Osteoblast (primary cell): ENCODE measurements at places on chromosomes 5 and 9.

DNA sequence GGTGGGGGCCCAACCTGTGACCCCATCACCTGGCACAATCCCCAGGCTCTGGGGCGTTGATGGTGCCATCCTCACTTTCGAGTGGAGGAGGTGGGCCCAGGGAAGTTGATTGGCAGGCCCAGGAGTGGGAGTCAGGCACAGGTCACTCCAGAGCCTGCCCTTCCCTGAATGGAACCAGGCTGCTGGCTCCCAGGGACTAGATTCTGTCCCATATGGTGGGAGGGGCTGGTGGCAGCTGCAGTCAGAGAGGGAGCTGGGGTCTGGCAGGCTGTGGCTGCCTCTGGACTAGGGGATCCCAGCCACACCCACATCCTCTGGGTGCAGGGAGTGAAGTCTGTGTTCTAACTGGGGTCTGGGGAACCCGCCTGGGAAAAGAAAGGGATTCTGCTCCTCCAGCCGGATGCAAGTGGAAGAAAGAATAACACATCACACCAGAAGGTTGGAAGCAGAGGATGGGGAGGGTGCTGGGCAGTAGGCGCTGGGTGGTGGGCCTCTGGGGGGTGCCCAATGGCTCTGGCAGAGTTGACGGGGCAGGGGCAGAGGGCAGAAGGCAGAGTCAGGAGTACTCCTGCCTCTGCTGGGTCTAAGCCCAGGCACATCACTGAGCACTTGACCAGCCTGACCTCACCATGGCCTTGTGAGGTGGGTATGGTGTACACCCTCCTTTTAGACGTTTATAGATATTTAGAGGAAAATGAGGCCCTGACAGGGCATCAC is 25.8 kb downstream of the CEL start:
- peak; percentile 67 for DNase-seq

GRCh38 chr5:147554261-147554817 is 44.5 kb upstream of the DPYSL3 start:
- DNase-seq, result peak; percentile 90

DNA sequence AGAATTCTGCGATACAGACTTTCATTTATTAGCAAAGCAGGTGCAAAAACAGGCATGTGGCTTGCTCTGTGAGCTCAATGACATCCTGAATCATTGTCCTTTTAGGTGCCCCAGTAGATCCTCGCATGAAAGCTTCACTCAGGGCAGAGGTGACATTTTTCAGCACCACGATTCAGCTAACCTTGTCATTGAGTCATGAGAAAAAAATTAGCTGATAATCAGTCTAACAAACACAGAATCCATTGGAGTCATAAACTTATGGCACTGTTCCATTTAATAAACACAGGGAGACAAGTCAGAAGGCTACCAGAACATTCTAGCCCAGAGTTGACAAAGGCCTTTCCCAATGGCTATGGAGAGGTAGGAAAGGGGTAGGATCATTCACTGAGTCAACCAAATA is 104.8 kb upstream of the RAD23B start:
- no peak for DNase-seq

- peak; percentile 97 for DNase-seq
These were observed 5.9 kb downstream of the PDLIM7 start for GRCh38 chr5:177491429-177491945.

- DNase-seq, result no peak
These were observed 213.4 kb downstream of the TRIM32 start for GRCh38 chr9:116900543-116900942.

DNA sequence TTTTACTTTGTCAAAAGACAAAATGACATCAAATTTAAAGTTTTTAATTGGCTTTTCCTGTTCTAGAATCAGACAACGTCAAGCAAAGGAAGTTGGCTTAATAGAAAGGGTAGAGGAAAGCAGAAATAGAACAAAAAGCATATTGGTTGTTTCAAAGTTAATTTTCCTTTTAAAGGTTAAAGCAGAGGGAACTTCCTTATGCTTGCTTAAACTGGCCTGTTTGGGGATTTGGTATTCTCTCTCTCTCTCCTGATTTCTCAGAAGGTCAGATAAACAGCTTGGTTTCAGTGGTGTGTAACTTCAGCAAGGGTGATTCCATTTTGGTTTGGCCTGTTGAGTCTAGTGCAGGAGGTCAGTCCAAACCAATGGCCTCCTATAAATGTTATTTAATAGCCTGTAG is 127.1 kb downstream of the SMARCA2 start:
- DNase-seq, result no peak

DNA sequence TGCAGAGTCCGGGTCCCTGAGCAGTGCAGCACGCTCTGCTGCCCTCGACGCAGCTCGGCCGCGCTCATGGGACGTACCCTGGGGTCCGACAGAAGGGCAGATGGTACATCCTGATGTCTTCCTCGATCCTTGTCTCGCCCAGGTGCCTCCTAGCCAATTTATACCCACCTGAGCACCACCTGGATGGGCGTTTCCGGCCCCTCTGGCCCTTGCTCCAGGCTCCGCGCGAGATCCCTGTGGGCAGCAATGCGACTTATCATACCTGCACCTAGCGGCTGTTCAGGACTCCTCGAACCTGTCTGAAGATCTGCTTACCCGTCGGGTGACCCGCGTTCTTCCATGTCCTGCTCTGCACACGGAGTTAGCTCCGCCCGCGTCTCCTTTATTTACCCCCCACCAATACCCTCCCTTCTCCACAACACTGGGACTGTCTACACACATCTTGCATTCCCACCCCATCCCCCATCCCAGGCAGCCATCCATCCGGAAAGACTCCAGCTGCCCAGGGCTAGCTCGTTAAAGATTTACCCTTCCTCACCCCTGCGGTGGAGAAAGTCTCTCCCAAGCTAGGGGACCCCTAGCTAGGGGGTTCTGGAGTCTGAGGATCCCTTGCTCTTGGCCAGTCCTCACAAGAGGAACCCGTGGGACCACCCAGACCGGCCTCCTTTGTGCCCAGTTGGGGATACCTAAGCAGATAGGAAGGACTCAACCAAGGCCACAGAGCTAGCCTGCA is at the start of gene KIF12:
Gene KIF12, minus strand, starts transcription at position 357 of the 733 bp plus-strand sequence. Its CDS starts 16 bp downstream, at position 341.
- DNase-seq, result peak; percentile 38

- no peak for DNase-seq
These were observed 222.7 kb upstream of the ACO1 start for GRCh38 chr9:32161720-32162119.

GRCh38 chr5:55633574-55634208 is 78.4 kb downstream of the SLC38A9 start:
- peak; percentile 36 for DNase-seq

- no peak for DNase-seq
These were observed 33.9 kb downstream of the JAKMIP2 start for GRCh38 chr5:147748590-147748989.

DNA sequence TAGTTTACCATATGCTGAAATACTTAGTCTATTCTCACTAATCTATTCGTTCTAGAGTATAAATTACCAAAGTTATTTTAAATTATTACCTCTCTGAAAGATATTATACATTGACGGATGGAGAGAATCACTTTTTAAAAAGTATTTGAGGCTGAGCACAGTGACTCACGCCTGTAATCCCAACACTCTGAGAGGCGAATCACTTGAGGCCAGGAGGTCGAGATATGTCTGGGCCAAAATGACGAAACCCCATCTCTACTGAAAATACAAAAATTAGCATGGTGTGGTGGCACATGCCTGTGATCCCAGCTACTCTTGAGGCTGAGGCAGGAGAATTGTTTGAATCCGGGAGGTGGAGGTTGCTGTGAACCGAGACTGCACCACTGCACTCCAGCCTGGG is 64.0 kb upstream of the SPATA31C2 start:
- DNase-seq, result no peak

DNA sequence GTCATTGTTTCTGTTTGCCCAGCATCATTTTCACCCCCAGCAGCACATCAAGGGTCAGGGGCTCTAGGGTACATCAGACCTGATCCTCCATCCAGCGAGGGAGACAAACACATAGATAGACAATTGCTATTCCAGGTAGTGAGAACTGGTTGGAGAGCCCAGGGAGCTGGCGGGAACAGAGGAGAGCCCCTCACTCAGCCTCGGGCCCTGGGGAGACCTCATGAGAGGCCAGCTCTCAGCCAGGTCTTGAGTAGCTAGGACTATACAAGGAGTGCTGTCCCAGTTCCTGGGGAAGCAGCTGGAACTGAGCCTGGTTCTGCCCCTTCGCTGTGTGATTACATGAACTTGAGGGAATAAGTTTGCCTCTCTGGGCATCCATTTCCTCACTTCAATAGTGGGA is 80.3 kb downstream of the HRH2 start:
- no peak for DNase-seq

GRCh38 chr9:89993678-89994630 is 389.1 kb downstream of the GADD45G start:
- DNase-seq, result no peak

DNA sequence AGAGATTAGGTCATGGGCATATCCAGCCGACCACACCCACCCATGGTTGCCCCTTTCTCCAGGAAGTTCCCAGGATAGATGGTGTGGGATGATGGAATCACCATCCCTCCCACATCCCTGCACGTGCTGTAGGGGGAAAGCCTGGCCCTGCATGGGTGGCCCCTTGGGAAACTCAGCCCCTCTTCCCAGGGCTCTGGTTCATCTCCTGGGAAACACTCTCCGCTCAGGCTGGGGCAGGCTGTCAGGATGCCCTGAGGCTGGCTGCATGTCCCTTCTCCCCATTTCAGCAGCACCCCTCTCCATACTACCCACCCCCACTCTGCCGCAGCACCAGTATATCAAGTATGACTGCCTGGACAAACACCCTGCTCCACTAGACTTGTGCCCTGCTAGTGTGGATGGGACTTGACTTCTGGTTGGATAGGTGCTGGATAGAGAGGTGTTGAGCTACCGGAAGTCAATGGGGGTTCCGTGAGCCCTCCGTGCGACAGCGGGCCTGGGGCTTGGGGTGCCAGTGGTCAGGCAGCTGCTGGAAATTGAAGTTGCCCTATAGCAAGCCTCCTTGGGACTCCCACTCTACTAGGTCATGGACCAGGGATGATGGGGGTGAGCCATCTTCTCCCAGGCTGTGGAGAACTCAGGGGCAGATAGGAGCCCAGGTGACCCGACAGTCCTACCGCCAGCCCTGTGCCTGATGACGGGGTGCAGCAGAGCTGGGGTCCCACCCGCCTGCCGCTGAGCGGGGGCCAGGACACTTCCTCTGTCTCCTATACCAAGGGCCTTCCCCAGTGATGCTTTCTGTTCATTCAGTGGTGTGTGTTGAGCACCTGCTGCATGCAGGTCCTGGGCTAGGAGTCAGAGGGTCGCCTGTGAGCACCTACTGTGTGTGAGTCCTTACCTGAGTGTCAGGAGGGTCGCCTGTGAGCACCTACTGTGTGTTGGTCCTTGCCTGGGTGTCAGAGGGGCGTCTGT is 69.4 kb upstream of the COL5A1 start:
- peak; percentile 87 for DNase-seq

DNA sequence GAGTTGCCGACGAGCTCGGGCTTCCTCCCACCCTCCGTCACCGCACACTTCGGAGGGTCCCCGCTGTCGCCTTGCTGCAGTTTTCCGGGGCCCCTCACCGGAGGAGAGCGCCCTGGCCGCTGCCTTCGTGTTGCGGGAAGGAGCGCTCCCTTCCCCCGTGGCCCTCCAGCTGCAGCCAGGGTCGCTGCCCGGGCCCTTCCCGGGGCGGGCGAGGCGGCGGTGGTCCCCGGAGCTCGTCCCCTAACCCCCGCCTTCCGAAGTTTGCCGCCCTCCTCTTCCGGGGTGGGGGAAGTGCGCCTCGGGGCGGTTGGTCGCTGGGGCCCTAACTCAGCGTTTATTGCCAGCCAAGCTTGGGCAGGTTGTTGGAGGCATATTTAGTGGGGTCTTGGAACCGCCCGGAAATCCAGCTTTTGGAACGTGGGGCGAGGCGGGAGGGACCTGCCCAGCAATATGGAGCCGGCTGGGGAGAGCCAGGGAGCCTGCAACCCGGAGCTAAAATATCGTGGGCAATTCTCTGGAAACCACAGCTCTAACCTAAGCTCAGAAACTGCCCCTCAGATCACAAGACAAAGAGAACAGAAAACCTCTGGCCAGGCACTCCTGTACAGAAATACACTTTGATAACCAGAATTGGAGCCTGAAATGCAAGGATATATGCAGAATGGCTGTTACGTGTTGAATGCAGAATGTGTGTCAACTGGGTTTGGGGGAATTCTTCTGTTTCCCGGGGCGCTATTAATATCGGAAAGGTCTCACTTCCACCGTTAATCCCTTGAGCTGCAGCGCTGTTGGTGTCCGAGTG is 890 bp downstream of the PIK3R1 start:
- DNase-seq, result peak; percentile 88

DNA sequence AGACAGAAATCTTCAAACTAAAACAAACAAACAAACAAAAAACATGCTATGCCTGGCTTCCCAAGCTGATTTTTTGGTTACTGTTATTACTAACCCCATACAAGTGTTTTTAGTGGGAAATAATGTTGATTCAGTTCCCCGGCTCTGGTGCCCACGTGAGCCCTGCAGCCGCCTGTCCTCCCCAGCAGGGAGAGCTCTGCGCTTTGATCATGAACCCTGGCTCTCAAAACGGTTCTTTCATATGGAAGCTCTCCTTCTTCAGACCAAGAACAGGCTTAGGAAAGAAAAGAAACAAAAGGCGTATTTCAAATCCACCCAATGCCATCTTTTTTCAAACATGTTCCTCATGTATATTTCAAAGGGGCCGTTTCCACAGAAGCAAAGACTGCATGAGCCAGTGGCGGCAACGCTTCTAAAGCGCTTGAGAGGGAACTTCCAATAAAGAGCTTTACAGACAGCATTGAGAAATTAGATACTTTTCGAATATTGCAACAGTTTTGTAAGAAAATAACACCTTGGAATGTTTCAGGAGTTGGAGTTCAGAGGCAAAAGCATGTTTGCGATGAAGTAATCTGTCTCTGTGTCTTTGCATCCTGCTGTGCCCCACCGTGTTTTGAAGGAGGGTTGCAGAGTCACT is 74.8 kb downstream of the ICE1 start:
- DNase-seq, result peak; percentile 94

- no peak for DNase-seq
These were observed 105.5 kb downstream of the FEM1C start for GRCh38 chr5:115439042-115439441.

GRCh38 chr5:37789991-37790390 is 49.9 kb downstream of the GDNF start:
- no peak for DNase-seq

DNA sequence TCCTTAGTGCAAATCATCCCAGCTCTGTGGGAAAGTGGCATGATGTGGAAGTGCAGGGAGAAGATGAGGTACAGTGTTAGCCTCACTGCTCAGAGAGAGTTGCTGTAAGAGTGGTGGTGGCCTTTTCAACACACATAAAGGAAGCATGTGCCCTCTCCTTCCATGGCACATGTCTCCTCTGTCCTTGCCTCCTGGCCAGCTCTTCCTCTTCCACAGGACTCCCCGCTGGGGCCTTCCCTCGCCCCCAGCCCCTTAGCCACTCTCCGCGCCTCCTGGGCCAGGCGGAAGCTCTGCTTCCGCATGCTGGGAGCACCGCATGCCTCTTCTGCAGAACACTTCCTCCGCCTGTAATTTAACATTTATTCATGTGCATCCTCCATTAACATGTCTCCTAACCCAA is 4.8 kb upstream of the KCNMB1 start:
- DNase-seq, result no peak
